SK-N-DZ (cell line): ENCODE measurements at places on chromosomes 4 and X.

GRCh38 chr4:176268963-176269362 is at the start of gene ASB5:
ASB5 (minus strand) TSS chr4:176269222; CDS start chr4:176269108, 114 bp downstream.
- no peak for DNase-seq

GRCh38 chr4:171676555-171677215 is 136.5 kb upstream of the GALNTL6 start:
- DNase-seq: no peak

GRCh38 chr4:102165584-102165983 is 179.7 kb downstream of the SLC39A8 start:
- no peak for DNase-seq

DNA sequence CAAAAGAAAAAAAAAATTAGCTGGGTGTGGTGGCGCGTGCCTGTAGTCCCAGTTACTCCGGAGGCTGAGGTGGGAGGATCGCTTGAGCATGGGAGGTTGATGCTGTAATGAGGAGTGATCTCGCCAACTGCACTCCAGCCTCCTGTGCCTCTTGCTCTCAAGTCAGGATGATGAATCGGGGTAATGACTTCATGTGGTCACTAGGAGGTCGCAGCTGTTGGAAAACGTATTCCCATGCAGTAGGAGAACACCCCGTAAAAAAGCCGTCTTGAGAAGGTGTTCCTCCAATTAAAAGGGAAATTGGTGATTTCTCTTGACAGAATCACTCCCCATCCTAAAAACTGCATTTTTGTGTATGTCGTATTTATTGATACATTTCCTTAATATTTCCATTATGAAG is 2.2 kb downstream of the CCNB3 start:
- no peak for DNase-seq

GRCh38 chrX:103779141-103779789 is 2.6 kb downstream of the PLP1 start:
- DNase-seq: no peak
